ENCODE measurements at places on chromosomes 4 and X. TPM values are rescaled to one million over a fixed set of nuclear protein-coding genes. Genes with fewer than 3 reads are reported as not detected.
A peak's percentile ranks its signal among the peaks of the same experiment; 100 is the strongest.

Gene VCX2
- not detected for total RNA-seq

Gene GAGE1
- total RNA-seq: not detected

DNA sequence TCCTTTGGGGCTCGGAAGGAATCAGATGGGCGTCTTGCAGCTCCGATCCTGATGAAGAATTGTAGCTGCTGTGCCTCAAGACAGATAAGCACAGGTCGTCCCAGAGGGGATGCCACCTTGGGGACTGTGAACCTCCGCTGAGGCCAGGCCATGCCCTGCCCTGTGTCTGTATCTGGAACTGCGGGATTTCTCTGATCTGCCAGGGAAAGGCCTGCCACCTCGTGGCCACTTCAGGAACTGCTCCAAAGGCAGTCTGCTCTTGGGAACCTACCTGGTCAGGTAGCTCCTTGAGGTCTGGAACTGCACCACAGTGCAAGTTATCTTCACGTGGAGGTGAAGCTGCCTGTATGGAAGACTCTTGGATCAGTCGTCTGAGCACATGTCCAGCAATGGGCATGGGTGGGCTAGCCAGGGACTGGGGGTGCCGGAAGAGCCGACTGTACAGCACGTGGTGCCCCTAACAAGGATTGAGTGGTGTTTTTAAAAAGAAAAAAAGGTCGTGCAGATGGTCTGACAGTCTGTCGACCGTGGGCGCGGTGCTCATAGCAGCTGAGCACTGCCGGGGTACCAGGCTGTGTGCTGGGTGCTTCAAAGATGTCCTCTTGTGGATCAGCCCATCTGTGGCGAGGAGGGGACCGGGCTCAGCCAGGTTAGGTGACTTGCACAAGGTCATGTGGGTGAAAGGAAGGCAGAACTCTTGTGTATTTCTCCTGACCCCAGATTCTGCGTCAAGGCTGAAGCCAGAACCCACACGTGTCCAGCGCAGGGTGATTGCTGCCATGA lies 3.1 kb upstream of the GRPEL1 start:
- DNase-seq: peak; percentile 95
- no peaks in the 10 kb centered on the region for H3K27me3 ChIP-seq
- peaks cover 34% of the 10 kb centered on the region for H3K4me1 ChIP-seq

Gene XK
- total RNA-seq: 11.9 TPM

DNA sequence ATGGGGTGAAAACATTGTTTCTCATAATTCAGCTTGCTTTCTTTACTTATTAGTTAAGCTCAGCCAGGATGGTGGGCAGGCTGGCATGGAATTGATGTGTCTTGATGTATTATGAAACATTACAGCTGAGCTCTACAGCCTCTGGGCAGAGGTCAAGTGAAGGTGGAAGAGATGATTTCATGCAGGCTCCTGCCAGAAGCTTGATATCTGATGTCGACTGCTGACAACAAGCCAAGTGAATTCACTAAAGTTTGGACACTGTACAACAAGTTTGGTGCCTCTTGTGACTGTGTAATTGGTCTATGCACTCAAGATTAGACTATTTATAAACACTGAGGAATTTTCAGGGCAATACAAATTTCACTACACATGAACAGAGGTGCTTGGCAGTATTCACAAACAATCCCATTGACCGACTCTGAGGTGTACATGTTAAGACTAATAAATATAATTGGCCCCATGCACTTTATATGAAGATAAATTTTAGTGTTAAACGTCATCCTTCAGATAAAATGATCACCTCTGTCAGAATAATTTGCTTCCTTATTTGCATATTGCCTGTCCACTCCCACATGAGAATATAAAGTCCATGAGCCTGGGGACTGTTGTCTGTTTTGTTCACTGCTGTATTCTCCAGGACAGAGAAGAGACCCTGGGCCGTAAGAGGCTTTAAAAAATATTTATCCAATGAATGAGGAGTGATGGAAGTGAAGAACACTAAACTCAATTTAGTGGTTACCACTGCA lies 612.2 kb downstream of the IQCM start:
- no peak overlapping the region for H3K4me3 ChIP-seq
- no peak overlapping the region for H3K27ac ChIP-seq
- no peaks in the 10 kb centered on the region for H3K27me3 ChIP-seq
- no peaks in the 10 kb centered on the region for H3K36me3 ChIP-seq
- no peak for DNase-seq

- H3K27me3 ChIP-seq: no peaks in the 10 kb centered on the region
- no peaks in the 10 kb centered on the region for H3K4me1 ChIP-seq
- H3K27ac ChIP-seq: no peak overlapping the region
- DNase-seq: no peak
- no peak overlapping the region for H3K4me3 ChIP-seq
- no peaks in the 10 kb centered on the region for H3K36me3 ChIP-seq
These were observed 33.2 kb downstream of the PPEF2 start for GRCh38 chr4:75869100-75869499.

DNA sequence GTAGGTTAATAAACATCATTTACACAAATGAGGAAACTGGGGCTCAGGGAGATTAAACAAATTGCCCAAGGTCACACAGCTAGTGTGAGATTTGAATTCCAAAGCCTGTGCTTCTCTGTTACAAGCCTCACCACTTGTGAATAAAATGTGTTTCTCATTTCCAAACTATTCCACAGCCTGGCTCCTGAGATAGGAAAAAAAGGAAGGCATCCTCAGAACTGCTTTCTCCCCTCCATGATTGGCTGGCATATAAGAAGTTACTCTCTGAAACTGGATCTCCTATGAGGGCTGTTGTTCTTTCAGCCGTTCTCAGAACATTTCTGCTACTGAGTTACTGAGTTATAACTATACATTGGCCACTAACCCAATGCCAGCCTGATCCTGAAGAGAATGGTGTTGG lies 237.9 kb downstream of the MAML3 start:
- DNase-seq: no peak
- H3K36me3 ChIP-seq: no peaks in the 10 kb centered on the region
- no peaks in the 10 kb centered on the region for H3K27me3 ChIP-seq
- no peak overlapping the region for H3K4me3 ChIP-seq
